Effector memory CD4-positive, alpha-beta T cell (primary cell): ENCODE measurements at places on chromosomes 7 and 10.

GRCh38 chr10:96606216-96606615 is 19.4 kb upstream of the TM9SF3 start:
- DNase-seq, result no peak

DNA sequence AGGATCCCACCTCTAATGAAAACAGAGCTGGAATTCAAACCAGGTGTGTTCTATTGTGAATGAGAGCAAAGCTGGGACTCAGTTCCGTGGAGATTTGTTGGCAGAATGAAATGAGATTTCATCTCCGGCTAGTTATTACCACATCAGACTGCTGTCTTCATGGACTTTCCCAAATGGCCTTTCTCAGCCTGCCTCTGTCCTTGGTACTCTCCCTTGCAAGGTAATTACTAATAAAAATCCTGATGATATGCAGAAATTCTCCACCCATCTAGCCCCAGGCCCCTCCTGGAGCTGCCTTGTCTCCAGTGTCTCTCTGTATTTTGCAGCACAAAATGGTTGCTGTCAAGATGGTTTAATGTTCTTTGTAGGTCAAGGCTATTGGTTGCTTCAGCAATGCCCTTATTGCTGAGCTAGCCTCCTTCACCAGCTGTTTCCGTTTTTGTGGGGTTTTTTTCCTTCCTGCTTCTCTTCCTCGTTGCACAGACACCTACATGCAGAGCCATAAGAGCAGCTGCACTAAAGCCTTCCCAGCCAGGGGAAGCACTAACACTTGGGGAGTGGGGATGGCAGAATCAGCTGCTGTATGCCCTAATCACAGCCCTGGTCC is 185.0 kb upstream of the GHITM start:
- no peak for DNase-seq

GRCh38 chr7:86939197-86939814 is 120.1 kb downstream of the ELAPOR2 start:
- no peak for DNase-seq

- no peak for DNase-seq
Observed at GRCh38 chr7:104960741-104961448, 53.1 kb upstream of the KMT2E start.

DNA sequence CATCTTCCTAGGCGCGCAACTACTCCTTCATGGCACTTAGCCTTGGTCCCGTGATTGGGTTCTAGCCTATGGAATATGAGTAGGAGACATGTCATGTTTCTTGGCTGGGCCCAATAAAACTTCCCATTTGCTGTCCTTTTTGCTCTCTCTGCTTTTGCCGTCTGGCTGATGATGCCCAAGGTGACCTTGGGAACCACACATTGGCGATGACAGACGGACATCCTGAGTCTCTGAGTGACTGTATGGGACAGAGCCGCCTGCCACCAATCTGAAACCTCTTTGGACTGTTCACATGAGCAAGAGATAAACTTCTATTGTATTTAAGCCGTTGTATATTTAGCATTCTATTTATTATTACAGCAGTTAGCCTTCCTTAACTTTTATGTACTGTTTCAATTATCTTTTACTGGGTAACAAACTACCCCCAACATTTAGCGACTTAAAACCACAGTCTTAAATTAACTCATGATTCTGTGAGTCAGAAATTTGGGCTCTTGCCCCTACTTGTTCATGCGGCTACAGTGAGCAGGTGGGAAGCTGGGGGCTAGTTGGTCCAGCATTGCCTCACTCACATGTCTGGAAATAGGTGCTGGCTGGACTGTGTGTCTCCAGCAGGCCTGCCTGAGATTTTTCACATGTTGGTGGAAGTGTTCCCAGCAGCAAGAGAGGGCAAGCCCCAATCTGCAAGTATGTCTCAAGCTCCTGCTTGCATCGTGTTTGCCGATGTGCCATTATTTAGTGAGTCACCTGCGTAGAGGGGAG is 71.7 kb downstream of the NOD1 start:
- no peak for DNase-seq

GRCh38 chr7:149284343-149284742 is 22.3 kb downstream of the ZNF783 start:
- DNase-seq, result peak; percentile 16

GRCh38 chr10:29881336-29881771 is 178.0 kb downstream of the JCAD start:
- DNase-seq, result no peak

- no peak for DNase-seq
Observed at GRCh38 chr10:79236433-79236765, 110.9 kb upstream of the PPIF start.

DNA sequence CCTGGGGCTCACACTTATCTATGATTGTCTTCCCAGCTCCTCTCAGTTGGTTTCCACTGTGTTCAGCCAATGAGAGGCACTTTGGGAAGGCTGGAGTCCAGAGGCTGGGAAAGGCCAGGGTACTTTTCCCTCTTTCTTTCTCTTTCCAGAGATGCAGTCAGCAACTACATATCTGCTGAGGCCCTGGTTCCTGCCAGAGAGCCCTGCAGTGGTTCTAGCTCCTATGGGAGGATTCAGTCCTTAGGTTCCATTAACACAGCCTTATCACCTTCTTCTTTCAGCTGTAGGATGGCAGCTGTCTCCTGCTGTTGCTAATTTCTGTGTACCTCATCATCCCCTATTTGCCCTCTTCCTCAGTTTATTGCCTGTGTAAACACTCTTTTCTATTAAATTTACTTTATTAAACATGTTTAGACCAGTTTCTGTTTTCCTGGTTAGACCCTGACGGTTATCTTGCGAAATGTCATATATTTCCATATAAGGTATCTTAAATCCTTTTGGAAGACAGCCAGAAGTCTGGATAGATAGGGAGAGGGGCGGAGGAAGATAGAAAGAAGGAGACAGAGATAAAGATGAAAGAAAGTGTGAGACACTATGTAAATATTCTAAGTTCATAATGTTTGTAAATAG is 100.3 kb downstream of the HGF start:
- DNase-seq, result no peak

- no peak for DNase-seq
Observed at GRCh38 chr7:2983586-2983985, 60.1 kb downstream of the CARD11 start.

DNA sequence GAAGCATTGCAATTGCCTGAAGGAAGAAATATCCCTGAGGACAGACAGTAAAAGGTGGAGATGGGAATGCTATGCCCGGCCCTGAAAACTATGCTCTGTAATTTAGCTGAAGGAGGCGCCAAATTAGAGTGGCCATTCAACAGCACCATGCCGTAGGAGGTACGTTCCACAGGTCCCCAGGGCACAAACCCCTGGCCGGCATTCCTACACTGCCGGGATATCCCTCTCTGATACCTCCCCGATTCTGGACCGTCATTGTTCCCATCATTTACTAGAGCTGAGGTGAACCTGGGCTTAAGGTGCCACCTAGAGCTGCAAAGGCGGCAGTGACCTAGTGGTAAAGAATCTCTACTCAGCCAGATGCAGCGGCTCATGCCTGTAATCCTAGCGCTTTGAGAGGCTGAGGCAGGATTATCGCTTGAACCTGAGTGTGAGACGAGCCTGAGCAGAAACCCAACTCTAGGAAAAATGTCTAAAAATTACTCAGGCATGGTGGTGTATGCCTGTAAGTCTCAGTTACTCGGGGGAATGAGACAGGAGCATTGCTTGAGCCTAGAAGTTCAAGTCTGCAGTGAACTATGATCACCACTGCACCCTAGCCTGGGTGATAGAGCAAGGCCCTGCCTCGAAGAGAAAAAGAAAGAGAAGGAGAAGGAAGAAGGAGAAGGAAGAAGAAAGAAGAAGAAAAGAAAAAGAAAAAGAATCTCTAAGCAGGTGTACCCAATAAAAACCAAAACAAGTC is 53.0 kb upstream of the TNKS2 start:
- no peak for DNase-seq

DNA sequence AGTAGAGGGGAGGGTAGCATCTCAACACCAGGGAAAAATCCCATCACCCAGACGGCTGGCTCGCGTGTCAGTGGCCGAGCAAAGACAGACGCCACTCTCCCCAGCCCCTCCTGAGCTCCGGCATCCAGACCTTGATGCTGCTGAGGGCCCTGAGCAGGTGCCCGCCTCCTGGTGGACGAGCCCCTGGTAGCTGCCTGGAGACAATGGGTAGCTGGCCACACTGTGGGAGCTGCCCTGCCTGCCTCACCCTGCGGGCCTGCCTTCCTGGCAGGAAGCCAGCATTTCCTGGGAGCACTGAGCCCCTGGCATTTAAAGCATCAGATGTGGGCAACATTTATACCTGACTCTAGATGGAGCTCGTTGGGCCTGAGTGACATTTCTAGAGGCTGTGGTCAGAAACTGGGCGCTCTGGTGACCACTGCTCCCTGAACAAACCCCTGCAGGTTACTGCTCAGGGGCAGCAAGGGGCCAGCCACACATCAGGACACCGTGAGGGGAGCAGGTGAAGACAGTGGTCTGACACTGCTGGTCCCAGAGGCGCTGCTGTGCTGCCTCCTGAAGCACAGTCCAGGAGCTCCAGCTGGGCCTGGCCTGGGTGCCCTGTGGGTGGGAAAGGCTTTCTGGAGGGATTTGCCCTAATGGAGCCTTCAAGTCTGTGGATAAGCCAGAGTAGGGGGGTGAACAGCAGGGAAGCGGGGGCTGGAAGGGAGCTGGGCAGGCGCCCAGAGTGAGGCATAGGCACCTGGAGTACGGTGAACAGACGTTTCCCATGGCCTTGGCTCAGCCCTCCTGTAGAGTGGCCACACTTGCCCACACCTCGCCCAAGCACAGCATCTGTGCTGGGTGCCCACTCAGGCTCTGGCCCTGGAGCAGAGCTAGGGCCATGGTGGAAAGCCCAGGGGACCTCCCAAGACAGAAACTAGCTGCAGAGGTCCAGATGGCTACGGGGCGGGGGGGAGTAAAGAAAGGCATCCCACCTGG is 138.7 kb downstream of the MAPK8 start:
- no peak for DNase-seq

GRCh38 chr10:45453639-45454255 is 79.7 kb downstream of the ALOX5 start:
- no peak for DNase-seq

GRCh38 chr7:2575046-2575732 is 16.4 kb downstream of the IQCE start:
- DNase-seq, result no peak

DNA sequence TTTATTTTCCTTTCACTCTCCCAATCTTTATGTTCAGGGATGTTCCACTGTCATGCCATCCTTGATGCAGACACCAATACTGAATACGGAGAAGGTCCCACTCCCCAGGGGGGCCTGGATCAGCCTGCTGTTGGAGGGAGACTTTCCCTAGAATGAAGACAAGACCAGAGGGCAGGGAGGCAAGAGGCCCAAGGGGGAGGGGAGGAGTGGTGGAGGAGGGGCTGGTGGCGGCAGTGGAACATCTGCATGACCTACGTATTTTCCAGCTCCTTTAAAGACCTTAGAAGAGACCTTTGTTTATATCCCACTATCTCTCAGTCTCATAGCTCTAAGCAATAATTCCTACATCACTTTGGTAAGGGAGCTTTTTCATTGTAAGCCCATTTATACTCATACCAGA is 183.0 kb downstream of the HECW1 start:
- DNase-seq, result no peak
